NCI-H187 (cell line): ENCODE measurements at places on chromosomes 16 and 17.
A peak's percentile ranks its signal among the peaks of the same experiment; 100 is the strongest.

- DNase-seq = no peak
Observed at GRCh38 chr16:85592700-85593493, 20.2 kb upstream of the GSE1 start.

DNA sequence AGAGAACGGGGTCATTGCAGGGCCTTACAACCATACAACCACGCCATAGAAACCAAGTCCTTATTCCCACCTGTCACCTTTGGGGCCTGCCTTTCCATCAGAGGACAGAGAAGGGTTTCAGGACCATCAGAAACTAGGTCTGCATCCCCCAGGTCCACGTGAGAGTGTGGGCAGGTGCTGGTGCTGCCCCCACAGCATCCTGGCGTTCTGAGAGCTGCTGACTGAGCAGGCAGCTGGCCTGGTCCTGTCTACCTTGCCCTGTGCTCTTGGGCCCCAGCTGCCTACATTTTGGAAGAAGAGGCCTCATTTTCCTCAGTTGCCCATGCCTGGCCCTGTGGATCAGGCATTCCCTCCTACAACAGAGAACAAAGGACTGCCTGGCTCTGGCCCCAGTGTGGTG, 21.6 kb downstream of the ZNF276 start:
- no peak for DNase-seq

DNA sequence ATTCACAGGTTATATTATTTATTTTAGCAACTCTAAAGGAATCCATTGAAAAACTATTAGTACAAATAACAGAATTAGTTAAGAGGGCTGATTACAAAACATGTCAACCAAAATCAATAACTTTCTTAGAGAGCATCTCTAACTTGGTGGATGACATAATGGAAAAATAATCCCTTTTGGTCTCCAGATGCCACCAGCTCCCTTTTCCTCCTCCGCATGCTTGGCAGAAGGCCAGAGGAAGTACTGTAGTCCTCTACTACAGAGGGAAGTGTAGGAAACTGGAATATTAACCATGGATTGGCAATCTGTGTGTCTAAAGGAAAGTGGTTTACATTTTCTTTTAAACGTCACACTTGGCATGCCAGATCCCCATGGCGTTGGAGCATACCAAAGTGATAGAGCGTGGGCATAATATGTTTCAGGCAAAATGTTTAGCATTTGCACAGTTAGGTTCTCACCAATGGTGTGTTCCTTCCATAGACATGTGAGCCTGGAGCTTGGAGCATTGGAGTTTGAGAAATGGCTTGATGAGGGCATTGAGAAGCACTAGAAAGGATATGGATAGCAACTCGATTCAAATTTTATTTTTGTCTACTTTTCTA, 106.3 kb downstream of the PRKCB start:
- DNase-seq = no peak

DNA sequence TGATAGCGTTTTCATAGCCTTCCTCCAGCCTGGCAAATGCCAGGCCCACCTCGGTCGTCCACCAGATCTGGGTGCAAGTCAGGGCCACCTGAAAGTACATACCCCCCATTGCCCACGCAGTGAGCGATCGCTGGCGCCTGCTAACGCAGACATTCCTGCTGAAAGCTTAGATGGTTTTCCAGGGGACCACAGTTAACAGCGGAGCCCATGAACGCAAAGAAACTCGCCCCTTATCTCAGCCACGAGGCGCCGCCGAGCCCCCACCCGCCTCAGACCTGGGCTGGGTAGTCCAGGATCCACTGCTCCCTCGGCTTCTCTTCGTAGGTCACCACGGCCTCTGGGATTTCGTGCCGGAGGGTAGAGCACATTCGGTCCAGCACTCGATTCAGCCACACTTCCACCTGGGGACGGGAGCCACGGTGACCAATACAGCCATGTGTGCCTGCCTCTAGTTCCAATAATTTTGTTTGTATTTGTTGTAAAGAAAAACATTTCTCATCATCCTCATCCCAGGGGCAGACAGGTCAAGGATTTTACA, 74.5 kb downstream of the DNAH17 start:
- DNase-seq = no peak

- DNase-seq = no peak
Observed at GRCh38 chr17:28519236-28519635, 13.1 kb downstream of the FOXN1 start.

DNA sequence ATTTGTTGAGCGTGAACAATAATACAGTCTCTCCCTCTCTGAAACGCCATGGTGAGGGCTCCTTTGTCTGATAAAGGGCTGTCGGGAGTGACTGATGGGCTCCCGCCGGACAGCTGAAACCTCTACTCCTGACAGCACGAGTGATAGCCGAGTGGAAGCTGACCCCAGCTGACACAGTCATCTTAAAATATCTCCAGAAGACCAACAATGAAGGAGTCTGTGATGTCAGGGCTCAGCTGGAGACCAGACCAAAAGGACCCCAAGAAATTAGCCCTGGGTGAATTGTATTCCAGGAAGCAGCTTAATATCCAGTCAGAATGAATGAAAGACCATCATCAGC, 22.4 kb downstream of the CCDC182 start:
- no peak for DNase-seq

- DNase-seq = no peak
Observed at GRCh38 chr16:29916979-29917378, 9.0 kb downstream of the KCTD13 start.

DNA sequence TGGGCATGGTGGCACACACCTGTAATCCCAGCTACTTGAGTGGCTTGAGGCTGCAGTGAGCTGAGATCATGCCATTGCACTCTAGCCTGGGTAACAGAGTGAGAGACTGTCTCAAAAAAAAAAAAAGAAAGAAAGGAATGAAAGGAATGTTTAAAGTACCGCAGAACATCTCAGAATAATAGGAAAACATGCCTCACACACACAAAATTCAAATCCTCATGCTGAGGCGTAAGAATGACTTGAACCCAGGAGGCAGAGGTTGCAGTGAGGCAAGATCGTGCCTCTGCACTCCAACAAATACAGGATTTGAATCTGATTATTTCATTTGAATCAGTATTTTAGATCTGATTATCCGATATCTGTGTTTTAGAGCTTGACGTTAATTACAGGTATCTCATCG, 21.3 kb upstream of the GAA start:
- no peak for DNase-seq

- no peak for DNase-seq
Observed at GRCh38 chr17:51807460-51807859, 351.1 kb downstream of the CA10 start.

GRCh38 chr17:82590881-82591539, 57.2 kb downstream of the WDR45B start:
- no peak for DNase-seq

- no peak for DNase-seq
Observed at GRCh38 chr17:31918701-31919128, 17.2 kb upstream of the UTP6 start.

- no peak for DNase-seq
Observed at GRCh38 chr16:30509081-30509765, 17.1 kb downstream of the ZNF768 start.

GRCh38 chr17:80544655-80545498, at the start of gene RPTOR:
Gene RPTOR (plus strand): TSS chr17:80544838. CDS start chr17:80545630, 792 bp downstream.
- DNase-seq = peak; percentile 43

GRCh38 chr17:79836510-79836971, 2.7 kb downstream of the CBX4 start:
- no peak for DNase-seq

DNA sequence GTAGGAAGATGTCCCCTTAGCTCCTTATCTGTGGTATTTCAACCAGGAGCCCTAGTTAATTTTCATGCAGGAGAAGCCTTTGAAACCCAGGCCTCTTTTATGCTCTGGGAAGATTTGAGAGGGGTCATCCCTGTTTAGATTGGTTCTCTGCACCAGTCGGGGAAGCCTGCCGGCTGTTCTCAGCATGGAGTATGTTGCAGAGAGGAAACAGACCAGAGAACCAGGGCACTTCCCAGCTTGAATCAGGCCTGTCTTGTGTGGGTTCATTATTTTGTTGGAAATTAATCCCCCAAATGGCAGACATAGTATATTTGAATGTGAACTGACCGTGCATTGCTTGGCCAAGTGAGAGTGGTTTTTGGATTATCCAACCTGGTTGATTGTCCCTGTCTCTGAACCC, 1082.1 kb upstream of the RBFOX1 start:
- DNase-seq = no peak

DNA sequence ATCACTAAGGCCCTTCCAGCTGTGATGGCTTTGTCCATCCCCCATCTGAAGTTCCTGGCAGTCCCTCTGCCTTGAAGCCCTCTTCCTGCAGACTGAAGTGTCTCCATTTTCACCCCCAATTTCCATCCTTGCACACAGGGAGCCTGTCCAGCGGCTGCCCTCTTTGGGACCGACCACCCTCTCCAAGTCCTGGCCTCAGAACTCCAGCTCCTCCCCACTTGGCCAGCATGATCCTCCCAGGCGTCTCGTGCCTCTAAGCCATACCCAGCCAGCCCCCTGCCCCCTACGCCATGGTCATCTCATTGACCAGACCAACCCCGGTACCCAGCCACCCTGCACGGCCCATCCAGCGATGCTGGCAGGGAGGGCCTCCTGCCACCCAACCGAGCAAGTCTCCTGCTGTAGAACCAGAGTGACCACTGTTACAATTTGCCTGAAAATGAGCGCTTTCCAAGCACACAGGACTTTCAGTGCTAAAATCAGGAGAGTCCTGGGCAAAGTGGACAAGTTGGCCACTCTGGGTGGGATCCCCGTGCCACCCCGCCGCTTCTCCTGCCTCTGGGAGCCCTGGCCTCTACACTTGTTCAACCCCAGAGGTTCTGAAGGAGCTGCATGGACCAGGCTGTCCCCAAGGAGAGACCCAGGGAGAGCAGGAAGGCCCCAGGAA, 362.0 kb downstream of the SEC14L1 start:
- no peak for DNase-seq

DNA sequence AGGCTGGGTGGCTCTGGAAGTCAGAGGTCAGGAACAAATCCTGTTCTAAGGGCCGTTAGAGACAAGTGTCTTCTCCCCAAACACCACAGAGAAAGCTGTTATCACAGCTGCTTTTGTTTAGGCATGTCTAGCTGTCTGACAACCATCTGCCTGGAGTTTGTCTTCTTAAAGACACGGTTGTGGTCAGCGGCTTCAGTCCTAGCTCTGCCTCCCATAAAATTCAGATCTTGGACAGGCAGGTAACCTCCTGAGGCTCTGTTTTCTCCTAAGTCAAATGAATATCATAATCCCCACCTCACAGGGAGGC, 2.3 kb upstream of the ITGA3 start:
- no peak for DNase-seq

DNA sequence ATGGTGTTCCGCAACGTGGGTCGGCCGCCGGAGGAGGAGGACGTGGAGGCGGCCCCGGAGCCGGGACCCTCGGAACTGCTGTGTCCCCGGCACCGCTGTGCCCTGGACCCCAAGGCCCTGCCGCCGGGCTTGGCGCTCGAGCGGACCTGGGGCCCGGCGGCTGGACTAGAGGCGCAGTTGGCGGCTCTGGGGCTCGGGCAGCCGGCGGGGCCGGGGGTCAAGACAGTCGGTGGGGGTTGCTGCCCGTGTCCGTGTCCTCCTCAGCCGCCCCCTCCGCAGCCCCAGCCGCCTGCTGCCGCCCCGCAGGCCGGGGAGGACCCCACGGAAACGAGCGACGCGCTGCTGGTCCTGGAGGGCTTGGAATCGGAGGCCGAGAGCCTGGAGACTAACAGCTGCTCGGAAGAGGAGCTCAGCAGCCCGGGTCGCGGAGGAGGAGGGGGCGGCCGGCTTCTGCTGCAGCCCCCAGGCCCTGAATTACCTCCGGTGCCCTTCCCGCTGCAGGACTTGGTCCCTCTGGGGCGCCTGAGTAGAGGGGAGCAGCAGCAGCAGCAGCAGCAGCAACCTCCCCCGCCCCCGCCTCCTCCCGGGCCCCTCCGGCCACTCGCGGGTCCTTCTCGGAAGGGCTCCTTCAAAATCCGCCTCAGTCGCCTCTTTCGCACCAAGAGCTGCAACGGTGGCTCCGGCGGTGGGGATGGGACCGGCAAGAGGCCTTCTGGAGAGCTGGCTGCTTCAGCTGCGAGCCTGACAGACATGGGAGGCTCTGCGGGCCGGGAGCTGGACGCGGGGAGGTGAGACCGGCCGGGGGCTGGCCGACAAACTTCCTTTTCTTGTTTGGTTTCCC, 821 bp downstream of the SOCS7 start:
- no peak for DNase-seq

DNA sequence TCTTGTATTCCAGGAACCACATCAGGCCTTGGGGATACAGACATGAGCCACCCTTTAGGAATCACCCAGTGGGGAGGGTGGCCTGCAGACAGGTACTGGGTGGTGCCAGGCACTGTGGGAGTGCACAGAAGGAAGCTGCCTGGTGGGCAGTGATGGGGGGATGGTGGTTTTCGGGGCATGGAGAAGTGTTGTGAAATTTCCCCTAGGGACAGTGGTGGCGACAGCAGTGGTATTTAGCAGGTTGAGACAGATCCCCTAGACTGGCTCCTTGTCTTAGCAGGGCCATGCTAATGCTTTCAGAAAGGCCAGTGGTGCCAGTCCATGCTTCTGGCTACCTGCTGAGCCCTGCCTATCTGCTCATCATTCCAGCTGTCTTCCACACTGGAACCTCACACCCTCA, 129.6 kb downstream of the SPACA3 start:
- no peak for DNase-seq

GRCh38 chr17:42704490-42704836, 22.1 kb downstream of the CNTNAP1 start:
- DNase-seq = no peak

DNA sequence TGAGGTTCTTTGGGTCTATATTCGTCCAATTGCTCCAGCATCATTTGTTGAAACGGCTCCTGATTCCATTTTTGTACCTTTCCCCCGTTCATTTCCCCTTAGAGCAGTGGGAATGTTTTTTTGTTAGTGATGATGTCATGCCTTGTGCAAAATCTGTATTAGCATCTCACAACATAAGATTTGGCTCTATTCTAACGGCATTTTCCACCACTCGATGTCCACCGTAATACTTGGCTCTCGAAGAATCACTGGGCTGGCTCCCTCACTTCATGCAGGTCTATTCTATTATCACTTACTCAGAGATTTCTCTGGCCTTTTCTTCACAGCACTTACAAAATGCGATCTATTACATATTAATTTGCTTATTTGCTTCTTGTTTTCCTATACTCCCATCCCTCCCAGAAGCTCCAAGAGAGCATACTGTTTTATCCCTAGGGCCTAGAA, 571 bp upstream of the NME1 start:
- no peak for DNase-seq

DNA sequence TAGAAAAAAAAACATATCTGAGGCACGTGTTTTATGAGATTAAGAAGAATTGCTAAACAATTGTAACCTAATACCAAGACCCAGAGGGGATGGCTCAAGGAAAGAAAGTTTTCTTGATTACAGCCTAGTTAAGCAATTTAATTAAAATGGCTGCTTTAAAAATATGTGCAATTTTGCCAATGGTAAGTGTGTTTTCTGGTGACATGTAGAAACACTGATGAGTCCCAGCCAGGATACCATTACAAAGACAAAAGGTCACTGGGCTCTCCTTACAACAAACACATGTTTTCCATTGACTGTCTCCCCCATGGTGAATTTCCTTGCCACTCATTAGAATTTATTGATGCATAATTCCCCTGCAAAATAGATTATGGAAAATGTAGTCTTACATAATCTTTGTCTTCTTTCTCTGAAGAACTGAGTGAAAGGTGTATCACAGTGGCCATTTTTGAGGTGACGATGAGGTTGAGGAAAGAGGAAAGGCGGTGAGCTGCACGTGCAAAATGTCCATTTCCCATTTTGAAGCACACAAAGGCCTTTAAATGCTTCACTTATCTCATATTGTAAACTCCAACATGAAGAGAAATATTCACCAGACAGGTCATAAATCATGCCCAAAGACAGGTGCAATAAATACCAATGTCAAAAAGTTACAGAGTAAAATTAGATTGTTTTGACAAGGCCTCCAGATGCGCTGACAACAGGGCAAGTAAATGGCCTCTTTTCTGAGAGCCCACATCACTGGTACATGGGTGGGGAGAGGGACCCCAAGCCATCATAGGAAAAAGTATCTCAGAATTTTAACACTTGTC, 696.9 kb downstream of the KCNJ2 start:
- no peak for DNase-seq
